ENCODE measurements at places on chromosomes 5 and 9. TPM values are rescaled to one million over a fixed set of nuclear protein-coding genes. Genes with fewer than 3 reads are reported as not detected.

GRCh38 chr9:98495530-98495929 is 213.2 kb downstream of the GABBR2 start:
- no peak for DNase-seq

Gene C8G
- total RNA-seq = 1.3 TPM

Gene FOXD4L6
- not detected for total RNA-seq

GRCh38 chr5:13187186-13187585 is 757.3 kb downstream of the DNAH5 start:
- no peak for DNase-seq

Gene LEAP2
- total RNA-seq = 1.1 TPM

DNA sequence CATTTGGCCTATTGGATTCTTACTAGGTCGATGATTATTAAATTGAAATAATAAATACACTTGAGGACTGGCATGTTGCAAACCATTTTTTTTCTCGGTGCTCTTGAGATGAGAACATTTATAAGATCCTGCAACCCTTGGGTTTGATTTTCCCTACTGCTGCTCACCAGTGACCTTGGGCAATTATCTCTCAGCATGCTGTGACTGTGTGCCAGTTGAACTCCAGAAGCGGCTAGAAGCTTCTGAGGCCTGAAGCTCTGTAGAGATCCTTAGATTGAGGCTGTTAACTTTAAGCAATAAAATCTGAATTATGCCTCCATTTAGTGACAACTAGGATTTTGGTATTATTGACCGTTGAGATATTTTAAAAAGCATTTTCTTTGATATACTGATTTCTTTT is 489.8 kb downstream of the MAT2B start:
- no peak for DNase-seq

Gene GAS1
- total RNA-seq = 22.3 TPM

DNA sequence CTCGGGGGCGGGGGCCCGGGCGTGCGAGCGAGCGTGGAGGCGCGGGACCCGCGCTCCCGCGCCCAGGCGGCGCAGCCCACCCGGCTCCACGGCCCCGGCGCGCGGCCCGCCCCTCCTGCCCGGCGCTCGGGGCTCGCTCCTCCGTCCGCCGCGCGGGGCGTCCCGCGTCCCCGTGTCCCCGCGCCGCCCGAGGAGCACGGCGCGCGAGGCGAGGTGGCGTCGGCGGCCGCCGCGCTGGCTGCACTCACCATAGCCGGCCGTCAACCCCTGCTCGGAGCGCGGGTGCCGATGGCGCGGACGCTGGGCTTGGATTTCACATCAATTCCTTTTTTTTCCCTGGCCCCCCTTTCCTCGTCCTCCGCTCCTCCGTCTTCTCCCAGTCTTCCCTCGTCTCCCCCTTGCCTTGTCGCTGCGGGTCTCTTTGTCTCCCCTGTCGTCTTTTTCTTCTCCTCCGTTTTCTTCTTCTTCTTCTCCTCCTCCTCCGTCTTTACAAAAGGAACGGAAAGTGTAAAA is 494 bp downstream of the PTCH1 start:
- no peak for DNase-seq

GRCh38 chr9:122307061-122307460 is 42.4 kb downstream of the MRRF start:
- no peak for DNase-seq

Gene RNF20
- total RNA-seq = 48.3 TPM

Measured in Right ventricle myocardium inferior (tissue), 1 donor.